Heart left ventricle (tissue), 16 donors: ENCODE measurements at places on chromosomes 3 and 15. TPM values are rescaled to one million over a fixed set of nuclear protein-coding genes. Genes with fewer than 3 reads are reported as not detected.

- peaks cover 59% of the 10 kb centered on the region for H3K36me3 ChIP-seq
- H3K27me3 ChIP-seq, result no peaks in the 10 kb centered on the region
- H3K4me1 ChIP-seq, result no peaks in the 10 kb centered on the region
- no peak overlapping the region for H3K4me3 ChIP-seq
Measured at GRCh38 chr3:15071699-15072098, 6.6 kb upstream of the MRPS25 start.

GRCh38 chr15:75827691-75828090 lies 15.6 kb upstream of the UBE2Q2 start:
- no peaks in the 10 kb centered on the region for H3K36me3 ChIP-seq
- H3K4me3 ChIP-seq, result no peak overlapping the region
- no peak overlapping the region for H3K27ac ChIP-seq
- no peak for DNase-seq

DNA sequence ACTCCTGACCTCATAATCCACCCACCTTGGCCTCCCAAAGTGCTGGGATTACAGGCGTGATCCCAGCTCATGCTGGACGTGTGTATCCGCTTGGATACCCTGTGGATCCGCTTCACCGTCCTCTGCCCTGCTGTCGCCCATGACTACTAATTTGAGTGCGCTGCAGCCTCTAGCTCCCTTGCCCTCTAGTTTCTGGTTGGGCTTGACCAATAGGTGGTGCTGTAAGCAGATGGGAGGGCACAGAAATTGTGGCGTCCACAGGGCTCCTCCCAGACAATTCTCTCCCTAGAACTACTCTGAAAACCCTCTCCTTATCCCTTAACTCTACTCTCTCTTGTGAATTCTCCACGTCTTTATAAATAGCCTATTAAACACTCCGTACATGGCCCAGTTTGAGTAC lies 36.2 kb downstream of the ZPLD1 start:
- H3K4me3 ChIP-seq, result no peak overlapping the region
- no peaks in the 10 kb centered on the region for H3K36me3 ChIP-seq
- H3K4me1 ChIP-seq, result no peaks in the 10 kb centered on the region

Gene SLTM
- 48.1 TPM for total RNA-seq

- peaks cover 87% of the 10 kb centered on the region for H3K36me3 ChIP-seq
- no peak overlapping the region for H3K27ac ChIP-seq
- no peaks in the 10 kb centered on the region for H3K4me1 ChIP-seq
- H3K4me3 ChIP-seq, result no peak overlapping the region
- H3K27me3 ChIP-seq, result no peaks in the 10 kb centered on the region
Measured at GRCh38 chr15:34239151-34239808, 14.5 kb downstream of the EMC4 start.

- peak overlapping the region; percentile 91 for H3K27ac ChIP-seq
- H3K4me3 ChIP-seq, result peak overlapping the region; percentile 97
- no peak for DNase-seq
Measured at GRCh38 chr3:129313665-129314385, 35.2 kb downstream of the HMCES start.

Gene TMEM212
- not detected for total RNA-seq
